B cell (primary cell): ENCODE measurements at places on chromosomes 16 and 17. TPM values are rescaled to one million over a fixed set of nuclear protein-coding genes. Genes with fewer than 3 reads are reported as not detected.

Gene ETV4
- total RNA-seq, result not detected in 2 replicates

GRCh38 chr17:70369391-70369790 lies 200.1 kb downstream of the KCNJ2 start:
- DNase-seq, result no peak
- no peak overlapping the region for H3K4me3 ChIP-seq
- no peak overlapping the region for H3K27ac ChIP-seq
- no peaks in the 10 kb centered on the region for H3K36me3 ChIP-seq

DNA sequence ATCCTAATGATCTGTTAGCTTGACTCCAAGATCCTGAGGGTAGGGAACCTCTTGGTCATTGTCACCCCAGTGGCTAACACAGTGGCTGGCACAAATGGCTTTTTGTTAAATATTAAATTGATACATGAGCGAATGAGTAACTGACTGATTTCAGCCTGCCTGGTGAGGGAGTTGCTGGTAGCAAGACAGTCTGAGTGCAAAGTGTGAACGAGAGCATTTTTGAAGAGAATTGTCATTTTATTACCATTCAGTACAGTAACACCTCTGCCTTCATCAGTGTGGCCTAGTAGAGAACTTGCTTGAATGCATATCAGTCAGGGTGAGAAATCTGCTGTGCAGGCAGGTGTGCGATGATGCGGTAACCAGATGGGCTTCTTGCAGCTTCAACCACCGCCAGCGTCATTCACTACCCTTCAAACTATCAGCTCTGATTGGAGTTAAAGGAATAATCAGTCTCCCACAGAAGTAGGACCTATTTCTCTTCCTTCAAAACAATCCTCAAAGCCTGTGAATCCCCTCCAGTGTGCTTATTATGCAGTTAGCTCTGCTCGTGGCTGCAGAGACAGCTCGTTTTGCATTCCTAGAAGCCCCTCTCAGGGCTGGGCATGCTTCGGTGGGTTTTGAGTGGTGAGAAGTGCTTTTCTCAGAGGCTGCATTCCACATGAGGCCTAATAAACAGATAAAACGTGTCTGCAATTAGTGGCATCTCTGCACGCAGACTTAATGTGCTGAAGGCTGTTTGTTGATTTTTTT lies 29.0 kb downstream of the HEXIM2 start:
- no peak overlapping the region for H3K27ac ChIP-seq
- no peaks in the 10 kb centered on the region for H3K27me3 ChIP-seq
- no peak for DNase-seq
- no peaks in the 10 kb centered on the region for H3K4me1 ChIP-seq
- H3K36me3 ChIP-seq, result no peaks in the 10 kb centered on the region

GRCh38 chr17:50170662-50171370 lies 5.0 kb downstream of the SGCA start:
- peaks cover 12% of the 10 kb centered on the region for H3K4me1 ChIP-seq
- H3K27ac ChIP-seq, result no peak overlapping the region
- H3K36me3 ChIP-seq, result no peaks in the 10 kb centered on the region
- no peak overlapping the region for H3K4me3 ChIP-seq
- no peaks in the 10 kb centered on the region for H3K27me3 ChIP-seq
- no peak for DNase-seq

- H3K4me1 ChIP-seq, result no peaks in the 10 kb centered on the region
- no peak for DNase-seq
- no peaks in the 10 kb centered on the region for H3K36me3 ChIP-seq
- H3K27ac ChIP-seq, result no peak overlapping the region
- H3K4me3 ChIP-seq, result no peak overlapping the region
These were observed 375.3 kb upstream of the CDH5 start for GRCh38 chr16:65991149-65991701.
